Germinal center (tissue), 1 donor: ENCODE measurements at places on chromosomes 1 and 21.

DNA sequence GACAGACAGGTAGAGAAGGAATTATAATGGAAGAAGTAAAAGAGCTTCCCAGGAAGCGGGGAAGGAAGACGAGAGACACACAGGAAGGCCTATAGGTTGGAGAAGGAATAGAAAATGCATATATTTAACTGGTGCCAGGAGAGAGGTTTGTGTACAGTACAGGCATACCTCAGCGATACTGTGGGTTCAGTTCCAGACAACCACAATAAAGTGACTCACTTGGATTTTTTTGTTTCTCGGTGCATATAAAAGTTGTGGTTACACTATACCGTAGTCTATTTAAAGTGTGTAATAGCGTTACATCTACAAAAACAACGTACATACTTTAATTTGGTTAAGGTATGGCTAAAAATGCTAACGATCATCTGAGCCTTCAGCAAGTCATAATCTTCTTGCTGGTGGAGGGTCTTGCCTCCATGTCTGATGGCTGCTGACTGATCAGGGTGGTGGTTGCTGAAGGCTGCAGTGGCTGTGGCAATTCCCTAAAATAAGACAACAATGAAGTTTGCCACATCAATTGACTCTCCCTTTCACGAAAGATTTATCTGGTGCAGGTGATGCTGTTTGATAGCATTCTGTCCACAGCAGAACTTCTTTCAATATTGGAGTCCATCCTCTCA is 16.0 kb downstream of the YARS1 start:
- no peak for DNase-seq

- DNase-seq, result no peak
Measured at GRCh38 chr1:118504867-118505266, 319.8 kb upstream of the SPAG17 start.

- no peak for DNase-seq
Measured at GRCh38 chr1:84797603-84798002, 95.4 kb downstream of the LPAR3 start.

DNA sequence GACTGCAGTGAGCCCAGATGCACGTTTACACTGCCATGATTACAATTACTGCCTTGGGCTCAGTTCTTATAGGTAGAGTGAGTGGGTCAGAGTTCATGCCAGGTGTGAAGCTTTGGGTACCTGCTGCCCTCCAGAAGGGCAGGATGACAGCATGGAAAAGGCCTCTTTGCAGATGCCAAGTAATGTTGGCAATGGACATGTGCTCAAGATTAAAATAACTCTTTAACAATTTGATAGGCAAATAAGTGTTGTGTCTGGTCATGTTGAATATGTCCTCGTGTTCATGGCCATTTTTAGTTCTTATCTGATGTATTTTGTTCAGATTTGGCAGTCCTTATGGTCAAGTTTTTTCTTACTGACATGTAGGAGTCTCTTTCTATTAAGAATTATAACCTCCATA is 34.8 kb downstream of the S100B start:
- no peak for DNase-seq

GRCh38 chr1:151775894-151776664 is 12.8 kb upstream of the MRPL9 start:
- DNase-seq, result no peak

- DNase-seq, result no peak
Measured at GRCh38 chr1:191151321-191151807, 673.7 kb upstream of the BRINP3 start.

DNA sequence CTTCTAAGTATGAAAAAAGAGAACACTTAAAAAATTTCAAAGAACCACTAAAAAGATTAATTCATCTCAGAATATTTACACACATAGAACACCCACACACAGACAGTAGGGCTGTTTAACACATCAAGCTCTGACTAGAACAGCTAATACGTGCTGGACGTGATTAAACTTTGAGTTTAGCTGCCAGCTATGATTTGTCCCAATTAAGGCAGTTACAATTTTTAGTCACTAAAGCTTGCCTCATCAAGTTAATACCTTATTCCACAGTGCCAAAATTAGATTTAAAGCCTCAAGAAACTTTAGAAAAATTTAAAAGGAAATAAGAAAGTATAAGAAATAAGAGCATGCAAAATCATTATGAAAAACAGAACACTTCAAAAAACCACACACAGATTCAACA is 18.9 kb downstream of the SLC16A1 start:
- DNase-seq, result no peak

DNA sequence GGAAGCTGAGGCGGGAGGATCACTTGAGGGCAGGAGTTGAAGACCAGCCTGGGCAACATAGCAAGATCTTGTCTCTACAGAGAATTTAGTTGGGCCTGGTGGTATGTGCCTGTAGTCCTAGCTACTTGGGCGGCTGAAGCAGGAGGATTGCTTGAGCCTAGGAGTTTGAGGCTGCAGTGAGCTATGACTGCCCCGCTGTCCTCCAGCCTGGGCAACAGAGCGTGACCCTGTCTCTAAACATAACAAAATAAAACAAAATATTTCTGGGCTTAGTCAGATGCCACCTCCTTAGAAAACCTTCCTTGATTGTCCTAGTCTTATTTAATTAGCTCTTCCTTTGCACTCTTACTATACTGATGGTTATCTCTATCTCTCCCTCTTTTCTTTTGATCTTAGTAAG is 8.5 kb downstream of the TGFB2 start:
- DNase-seq, result no peak
